HFF-Myc (cell line): ENCODE measurements at places on chromosomes 5 and 9.

DNA sequence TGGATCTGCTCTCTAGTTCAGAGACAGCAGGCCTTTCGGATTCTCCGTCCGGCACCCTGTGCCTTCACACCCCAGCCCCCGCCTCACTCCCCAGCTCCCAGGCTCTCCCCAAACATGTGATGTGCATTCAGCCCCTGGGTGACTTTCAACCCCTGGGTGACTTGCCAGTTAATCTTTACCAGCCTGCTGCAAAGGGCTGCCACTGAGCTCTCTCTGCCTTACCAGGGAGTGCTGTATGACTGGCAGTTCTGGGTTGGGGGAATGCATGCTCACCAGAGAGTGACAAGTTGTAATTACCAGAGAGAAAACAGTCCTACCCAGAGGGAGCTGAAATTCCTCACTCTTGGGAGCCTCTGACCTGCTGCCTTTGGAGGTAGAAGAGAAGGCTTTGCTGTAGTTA is 4.9 kb upstream of the ADRA1B start:
- DNase-seq = no peak

DNA sequence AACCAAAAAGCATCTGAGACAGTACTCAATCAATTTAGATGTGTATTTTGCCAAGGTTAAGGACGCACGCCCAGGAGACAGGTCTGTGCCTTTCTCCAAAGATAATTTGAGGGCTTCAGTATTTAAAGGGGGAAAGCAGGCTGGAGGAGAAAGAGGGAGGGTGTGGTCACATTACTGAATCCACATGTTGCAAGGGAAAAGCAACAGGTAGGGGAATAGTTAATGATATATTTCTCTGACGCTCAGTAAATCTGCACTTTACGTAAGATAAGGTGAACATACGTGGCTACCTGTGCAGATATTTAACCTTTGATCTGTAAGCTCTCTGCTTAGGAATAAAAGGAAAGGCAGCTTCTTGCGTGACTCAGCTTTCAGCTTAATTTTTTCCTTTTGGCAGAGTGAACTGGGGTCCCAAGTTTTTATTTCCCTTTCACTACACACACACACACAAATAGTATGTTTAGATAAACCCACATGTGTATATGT is 443.4 kb downstream of the NTRK2 start:
- no peak for DNase-seq

DNA sequence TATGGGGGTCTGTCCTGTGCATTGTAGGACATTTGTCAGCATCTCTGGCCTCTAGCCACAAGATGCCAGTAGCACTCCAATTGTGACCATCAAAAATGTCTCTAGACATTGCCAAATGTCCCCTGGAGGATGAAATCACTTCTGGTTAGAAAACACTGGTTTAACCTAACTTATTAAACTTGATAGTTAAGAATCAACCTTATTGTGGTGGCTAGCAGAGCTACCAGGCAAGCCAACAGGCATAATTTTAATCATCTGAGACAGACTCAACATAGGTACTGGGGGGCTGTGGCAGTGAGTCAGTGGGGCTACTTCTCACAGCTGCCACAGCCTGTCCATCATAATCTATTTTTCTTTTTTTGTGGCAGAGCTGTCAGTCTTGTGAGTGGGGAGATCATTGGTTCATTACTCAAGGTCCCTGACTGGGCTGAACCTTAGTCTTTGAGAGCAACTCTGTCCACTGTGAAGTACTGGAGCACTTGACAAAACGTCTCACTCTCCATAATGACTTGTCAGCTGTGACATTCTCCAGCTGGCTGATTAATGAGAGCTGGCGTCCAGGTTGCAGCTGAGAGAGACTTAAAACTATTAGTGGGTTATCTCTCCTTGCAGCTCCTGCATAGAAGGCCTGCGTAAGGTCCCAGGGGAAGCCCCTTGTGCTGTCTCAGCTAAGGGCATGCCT is 107.9 kb downstream of the DCP2 start:
- no peak for DNase-seq

DNA sequence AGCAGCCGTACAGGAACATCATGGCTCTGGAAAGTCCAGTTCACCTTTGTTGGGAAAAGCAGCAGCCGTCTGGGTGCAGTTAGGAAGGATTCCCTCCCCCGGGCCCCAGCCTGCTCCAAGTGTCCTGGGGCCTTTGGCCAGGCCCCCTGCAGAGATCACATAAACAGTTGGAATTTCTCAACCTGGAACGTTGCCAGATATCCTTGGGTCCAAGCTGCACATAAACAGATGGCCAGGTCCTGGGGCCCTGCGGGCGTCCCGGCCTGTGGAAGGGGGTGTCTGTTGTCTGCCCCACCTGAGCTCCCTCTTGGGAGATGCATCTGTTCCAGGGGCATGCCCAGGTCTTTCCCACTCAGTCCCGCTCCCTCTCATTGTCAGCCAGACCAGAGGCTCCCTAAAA is 92.7 kb downstream of the COL5A1 start:
- DNase-seq = no peak

GRCh38 chr5:150184990-150185912 is 4.6 kb upstream of the SLC6A7 start:
- DNase-seq = no peak
